NCI-H187 treated with DMSO at 0.1 percent for 48 hours (cell line): ENCODE measurements at places on chromosomes 3 and 15.

- no peak for DNase-seq
These were observed 563.3 kb upstream of the GOLIM4 start for GRCh38 chr3:168659015-168659414.

GRCh38 chr3:28841441-28841840, 439.4 kb upstream of the RBMS3 start:
- DNase-seq, result no peak

- DNase-seq, result no peak
These were observed 18.9 kb downstream of the CX3CR1 start for GRCh38 chr3:39260957-39261356.

GRCh38 chr3:66490214-66490613, 10.6 kb downstream of the LRIG1 start:
- no peak for DNase-seq

DNA sequence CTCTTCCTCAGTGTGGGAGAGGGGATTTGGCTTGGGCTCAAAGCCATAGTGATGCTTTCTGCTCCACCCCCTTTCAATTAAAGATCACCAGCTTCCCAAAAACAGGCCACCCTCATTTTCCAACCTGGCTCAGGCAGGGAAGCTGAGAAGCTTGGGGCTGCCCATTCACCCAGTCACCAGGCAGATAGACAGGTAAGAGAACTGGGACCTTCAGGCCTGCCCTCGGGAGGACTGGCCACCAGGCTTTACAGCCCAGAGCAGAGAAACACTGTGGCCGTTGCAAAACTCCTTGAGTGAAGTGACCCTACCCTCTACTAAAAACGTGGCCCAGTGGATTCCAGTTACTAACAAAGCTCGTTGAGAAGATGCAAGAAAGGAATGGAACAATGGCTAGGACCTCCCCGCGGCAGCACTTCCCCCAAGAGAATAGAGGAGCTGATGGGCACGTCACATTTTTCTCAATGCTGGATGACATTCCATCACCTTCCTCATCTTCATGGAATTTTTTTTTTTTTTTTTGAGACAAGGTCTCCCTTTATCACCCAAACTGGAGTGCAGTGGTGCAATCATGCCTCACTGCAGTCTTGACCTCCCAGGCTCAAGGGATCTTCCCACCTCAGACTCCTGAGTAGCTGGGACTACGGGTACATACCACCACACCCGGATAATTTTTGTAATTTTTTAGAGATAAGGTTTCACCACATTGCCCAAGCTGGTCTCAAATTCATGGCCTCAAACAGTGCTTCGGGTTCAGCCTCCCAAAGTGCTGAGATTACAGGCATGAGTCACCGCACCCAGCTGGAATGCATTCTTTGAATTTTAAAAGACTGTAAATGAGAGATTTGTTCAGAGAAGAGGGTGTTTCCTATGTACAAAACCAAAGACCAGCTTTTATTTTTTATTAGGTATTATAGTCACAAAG, 37.9 kb downstream of the LIPC start:
- DNase-seq, result no peak

- DNase-seq, result no peak
These were observed at the start of gene PDZRN3 for GRCh38 chr3:73624821-73625665. Gene PDZRN3, minus strand, starts transcription at chr3:73624941.

DNA sequence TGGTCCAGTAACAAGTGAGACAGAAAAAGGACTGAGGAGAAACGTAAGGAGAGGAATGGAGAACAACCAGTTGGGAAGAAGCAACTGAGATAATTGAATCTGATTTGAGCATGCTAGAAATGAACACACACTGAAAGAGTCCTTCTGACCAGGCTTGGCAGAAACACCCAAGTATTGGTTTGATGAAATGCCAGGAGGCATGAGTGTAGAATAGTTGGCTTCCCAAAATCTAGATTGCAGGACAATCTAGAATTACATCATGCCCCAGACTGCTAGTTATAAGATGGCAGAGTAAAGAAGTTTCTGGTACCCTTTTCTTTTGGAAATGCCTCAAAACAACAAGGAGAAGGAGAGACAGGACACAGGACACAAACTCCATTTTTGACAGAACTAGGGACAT, 189.7 kb upstream of the STT3B start:
- no peak for DNase-seq

DNA sequence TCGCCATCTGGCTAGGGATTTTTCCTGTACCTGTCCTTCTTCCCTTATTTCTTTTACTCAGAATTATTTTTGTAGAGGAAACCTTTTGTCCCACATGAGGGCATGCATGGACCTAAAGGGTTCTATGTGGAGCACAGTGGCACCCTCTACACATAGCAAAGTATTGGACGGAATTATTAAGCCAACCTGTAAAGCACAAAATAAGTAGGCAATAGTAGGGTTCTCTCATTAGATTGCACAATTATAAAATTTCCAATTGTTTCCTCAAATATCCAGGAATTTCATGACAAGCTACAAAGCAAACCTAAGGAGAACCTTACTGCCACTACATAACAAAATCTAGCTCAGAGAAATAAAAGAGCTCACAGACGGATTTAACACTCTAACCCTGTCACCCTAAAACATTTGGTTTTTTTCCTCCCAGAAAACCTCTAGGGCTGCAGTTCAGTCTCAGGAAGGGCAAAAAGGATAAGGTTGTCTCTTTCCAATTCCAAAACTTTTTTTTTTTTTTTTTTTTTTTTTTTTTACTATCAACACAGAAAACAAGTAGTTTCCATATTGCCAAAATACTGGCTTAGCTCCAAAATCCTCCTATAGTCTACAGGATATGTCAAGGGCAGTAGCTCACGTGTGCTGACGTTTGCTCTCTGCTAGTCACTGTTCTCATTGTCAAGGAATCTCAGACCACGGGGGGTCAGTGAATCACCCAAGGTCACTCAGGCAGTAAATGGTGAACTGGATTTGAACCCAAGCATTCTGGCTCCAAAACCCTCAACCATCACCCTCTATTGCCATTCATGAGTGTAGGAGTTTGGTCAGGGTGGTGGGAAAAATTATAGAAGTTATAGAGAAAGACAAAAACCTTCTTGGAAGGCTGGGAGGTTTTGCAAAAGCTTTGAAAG, 52.3 kb downstream of the NCEH1 start:
- DNase-seq, result no peak

DNA sequence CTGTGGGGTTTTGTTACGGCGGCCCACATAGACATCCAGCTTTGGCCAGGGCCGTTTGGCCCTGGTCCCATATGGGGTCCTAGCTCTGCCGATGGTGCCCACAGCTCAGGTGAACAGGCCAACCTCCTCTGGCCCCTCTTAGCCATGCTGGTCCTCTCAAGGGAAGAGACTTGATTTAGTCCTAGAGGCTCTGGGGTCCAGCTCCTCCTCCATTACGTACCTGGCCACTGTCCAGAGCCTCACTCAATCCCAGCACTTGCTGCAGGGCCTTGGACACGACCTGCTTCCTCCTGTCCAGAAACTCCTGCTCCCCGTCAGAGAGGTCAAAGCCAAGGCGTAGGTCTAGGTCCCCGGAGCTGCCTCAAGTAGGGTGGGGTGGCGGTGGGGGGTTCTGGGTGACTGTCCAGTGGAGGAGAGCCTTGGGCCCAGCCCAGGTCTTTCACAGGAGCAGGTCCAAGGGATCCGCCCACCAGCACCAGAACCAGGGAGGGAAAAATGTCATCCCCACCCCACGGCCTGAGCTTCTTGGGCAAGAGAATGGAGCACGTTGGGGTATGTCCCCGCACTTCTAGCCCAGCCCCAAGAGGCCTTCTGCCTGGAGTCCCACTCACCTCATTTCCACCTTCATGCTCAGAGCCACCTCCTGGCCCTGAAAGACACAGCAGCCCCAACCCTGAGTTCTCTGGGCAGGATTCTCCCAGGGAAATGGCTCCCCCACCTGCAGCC, 6.8 kb downstream of the PLA2G4F start:
- no peak for DNase-seq

- no peak for DNase-seq
These were observed 121.4 kb downstream of the VGLL4 start for GRCh38 chr3:11522398-11522715.

- DNase-seq, result no peak
These were observed 24.8 kb downstream of the IL20RB start for GRCh38 chr3:136982520-136983138.

GRCh38 chr3:11641683-11642430, 1.9 kb downstream of the VGLL4 start:
- no peak for DNase-seq

DNA sequence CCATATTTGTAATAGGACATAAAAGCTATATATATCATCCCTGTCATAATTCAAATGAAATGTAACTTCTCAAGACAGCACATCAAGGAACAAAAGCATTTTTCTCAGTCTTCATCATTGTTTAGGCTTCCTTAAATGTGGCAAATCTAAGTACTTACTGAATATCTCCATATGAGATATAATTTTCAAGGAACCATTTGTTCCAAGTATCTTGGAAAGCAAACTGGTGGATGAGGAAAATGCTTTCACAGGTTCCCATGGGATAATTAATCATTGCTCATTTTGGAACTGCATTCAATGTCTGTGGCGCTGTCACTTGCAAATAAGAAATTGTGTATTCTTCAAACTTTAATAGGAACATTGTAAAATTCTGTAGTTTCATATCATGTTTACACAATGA, 52.6 kb upstream of the ZNF385D start:
- DNase-seq, result no peak

GRCh38 chr3:38120693-38121450, 16.1 kb downstream of the ACAA1 start:
- no peak for DNase-seq

- DNase-seq, result no peak
These were observed 43.9 kb downstream of the P3H2 start for GRCh38 chr3:190076601-190077394.

GRCh38 chr3:106176734-106177133, 307.9 kb upstream of the CBLB start:
- no peak for DNase-seq

DNA sequence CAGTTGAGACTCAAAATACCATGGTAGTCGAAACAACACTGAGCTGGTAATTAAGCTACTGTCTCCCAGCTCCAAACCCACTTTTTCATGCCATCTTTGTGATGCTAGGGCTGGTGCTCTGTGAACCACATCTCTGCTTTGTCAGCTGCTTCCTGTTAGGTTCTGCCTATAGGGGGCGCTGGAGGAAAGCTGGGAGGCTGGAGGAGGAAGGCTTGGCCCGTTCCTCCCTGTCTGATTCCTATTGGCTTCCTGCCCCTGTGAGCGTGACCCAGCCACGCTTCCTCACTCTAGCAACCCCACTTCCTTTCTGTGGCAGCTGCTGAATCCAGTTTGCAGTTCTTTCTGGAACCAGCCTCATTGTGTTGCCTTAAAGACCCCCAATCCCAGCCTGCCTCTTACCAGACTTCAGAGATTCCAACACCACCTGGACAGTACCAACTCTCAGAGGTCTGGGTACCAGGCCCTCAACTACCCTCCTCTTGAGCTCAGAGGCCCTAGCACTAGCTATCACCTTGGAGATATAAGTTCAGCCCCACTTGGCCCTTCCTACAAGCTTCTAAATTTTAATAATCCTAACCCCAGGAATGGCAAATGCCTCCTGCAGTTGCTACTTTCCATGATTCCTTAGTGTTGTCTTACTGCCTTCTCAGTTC, 120.9 kb downstream of the ERC2 start:
- DNase-seq, result no peak

GRCh38 chr15:40243126-40243810, 4.4 kb downstream of the PAK6 start:
- DNase-seq, result no peak

- DNase-seq, result no peak
These were observed 285.3 kb downstream of the FAM43A start for GRCh38 chr3:194971009-194971408.

DNA sequence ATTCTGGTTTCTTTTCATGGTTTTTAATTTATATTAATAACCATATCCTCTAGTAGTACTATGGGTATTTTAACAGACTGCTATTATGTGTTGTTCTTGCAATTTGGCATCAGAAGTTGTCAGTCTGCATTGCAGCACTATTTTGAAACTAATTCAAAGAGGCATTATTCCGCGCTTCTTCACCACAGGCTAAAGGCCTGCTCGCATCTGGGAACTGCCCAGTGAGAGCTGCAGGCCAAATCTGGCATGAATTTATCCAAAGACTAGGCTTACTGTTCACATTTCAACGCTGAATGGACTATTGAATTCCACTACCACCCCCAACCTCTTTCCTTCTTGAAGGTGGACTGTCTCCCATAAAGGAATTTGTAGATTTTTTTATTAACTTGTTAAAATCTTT, 310.4 kb upstream of the NR2F2 start:
- no peak for DNase-seq

DNA sequence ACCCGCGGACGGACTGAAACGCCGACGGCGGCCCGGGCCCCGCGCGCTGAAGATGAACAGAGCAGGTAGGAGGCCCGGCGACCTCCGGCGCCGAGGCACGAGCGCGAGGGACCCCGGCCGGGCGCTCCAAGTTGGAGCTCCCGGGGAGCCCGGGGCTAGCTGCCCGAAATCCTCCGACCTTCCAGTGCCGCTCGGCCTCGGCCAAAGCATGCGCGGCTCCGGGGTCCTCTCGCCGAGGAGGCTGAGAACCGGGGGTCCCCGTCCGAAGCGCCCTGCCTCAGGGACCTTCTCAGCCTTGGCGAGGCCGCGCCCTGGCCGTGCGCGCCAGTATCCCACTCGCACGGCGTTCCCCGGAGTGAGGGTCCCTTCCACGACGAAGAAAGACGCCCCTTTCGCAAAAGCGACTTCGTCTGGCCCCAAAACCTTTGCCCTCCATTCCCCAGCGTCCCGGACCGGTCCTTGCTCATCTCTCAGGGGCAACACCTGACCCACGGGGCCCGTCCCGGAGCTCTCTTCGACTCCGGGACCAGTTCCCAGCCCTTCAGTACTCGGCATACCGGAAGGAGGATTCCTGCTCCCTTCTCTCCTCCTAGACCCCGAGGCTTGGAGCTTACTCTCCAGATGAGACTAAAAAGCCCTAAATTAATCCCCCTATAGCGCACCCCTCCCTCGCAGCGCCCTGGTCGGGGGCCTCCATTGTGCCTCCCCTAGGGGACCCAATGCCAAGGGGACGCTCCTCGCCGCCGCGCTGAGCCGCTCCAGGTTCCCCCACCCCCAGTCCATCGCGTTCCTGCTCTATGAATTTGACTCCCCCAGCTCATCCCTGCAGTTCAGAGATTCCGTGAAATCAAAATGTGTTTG, 7.7 kb upstream of the FGD5 start:
- no peak for DNase-seq

DNA sequence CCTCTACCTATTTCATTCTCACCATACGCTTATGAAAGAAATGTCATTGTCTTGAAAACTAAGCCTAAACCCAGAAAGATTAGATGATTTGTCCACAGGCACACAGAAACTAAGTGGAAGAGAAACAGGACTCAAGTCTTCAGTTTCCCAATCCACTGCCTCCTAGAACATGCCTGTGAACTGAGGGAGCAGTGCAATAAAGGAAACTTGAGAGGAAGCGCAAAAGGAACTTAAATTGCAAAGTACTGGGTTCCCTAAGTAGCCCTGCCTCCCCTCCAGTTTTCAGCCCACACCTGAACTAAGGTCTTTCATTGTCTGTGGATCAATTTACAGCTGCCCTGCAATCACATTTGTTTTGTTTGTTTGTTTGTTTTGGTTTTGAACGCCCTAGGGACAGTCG, 56.7 kb upstream of the TSEN2 start:
- no peak for DNase-seq

- no peak for DNase-seq
These were observed 37.2 kb upstream of the SLCO2A1 start for GRCh38 chr3:134066651-134067530.
